Ammon's horn (tissue), 1 donor: ENCODE measurements at places on chromosomes 5 and 9.

GRCh38 chr9:108708448-108708847 is 147.3 kb downstream of the ACTL7B start:
- DNase-seq: peak; percentile 91

DNA sequence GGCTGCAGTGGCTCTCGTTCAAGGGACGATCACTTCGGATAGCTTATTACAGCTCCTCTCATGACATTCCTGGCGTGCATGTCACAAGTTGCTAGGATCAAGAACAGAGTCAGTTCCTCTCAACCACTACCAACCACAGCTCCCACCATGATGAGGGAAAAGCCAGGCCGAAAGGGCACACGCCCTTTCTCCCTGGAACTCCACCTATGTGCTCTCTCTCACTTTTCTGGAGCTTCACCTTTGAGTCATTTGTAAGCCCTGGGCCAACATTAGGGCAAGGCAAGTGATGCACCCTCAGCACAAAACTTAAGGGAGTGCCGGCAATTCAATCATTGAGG is 1.6 kb downstream of the SPACA9 start:
- DNase-seq: no peak

DNA sequence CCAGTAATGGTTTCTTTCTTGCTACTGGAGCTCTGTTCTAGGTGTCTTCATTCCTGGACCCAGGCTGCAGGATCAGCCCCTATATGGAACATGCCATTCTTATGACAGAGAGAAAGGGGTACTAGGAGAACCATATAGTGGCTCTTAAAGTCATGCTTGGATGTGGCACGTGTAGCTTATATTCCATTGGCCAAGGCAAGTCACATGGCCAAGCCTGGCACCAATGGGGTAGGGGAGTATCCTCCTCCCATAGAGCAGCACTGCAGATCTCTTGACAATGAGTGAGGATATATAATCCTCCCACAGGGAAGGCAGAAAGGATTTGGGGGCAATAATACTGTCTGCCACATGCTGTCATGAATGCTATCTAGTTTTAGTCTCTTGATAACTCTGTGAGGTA is 193.3 kb downstream of the PALM2AKAP2 start:
- DNase-seq: no peak

DNA sequence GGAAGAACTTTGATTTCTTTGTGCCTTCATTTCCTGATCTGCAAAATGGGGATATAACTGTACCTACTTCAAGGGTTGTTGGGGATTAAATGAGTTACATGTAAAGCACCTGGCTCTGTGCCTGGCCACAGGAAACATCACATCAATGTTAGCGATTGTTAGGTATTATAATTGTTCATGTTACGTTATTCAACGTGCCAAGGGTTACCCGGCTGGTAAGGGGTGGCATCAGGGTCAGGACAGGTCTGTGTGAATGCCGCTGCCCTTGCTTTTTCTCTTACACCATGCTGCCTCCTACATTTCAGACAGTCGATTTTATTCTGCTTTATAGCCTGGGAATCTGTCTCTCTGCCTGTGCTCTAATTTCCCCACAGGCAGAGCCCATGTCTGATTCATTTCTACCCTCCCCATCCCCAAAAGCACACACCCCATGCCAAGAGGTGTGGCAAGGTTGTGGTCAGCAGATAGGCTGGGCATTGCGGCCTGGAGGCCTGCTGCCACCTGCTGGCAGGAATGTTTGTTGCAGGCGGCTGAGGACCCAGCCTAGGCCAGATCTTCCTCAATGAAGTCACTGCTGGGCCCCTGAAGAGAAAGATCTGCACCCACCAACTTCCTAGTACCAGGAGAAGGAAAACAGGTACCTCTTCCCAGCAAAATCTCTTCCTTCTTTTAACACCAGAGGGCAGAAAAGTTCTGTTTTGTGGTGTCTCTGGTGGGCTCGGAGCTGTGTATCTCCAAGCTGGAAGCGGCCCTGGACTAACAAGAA is 5.3 kb downstream of the ANKS6 start:
- peak; percentile 77 for DNase-seq

DNA sequence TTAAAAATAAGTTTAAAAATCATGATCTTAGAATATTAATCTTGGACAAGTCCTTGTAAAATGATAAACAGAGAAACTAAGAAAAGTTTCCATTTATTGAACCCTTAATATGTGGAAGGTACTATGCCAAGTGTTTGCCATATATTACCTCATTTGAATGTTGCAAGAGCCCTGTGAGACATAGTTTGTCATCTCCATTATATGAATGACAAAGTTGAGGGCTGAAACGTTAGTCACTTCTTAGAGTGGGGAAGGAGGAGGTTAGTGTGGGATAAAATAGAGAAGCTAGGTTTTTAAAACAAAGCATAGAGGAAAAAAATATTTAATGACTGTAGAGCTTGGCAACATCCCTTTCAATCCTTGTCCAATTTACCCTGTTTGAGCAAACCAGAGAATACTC is 2.0 kb downstream of the TNC start:
- DNase-seq: no peak

DNA sequence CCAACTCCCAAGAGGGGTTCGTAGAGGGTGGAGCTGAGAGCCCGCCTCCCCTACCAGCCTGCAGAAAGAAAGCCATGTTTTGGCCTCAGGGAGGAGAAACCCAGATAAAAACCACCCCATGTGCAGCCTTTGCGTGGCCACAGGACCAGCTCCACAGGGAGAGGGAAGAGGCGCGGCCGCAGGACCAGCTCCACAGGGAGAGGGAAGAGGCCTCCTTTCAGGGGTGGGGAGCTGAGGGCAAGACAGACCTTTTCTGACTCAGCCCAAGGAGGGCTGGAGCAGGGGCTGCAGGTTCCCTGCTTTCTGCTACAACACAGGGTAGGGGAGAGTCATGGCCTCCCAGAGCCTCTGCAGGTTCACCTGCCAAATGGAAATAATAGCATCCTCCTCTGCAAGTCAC is 37.6 kb upstream of the KCNMB1 start:
- no peak for DNase-seq

GRCh38 chr9:130870491-130871381 is 25.9 kb downstream of the QRFP start:
- DNase-seq: peak; percentile 29

DNA sequence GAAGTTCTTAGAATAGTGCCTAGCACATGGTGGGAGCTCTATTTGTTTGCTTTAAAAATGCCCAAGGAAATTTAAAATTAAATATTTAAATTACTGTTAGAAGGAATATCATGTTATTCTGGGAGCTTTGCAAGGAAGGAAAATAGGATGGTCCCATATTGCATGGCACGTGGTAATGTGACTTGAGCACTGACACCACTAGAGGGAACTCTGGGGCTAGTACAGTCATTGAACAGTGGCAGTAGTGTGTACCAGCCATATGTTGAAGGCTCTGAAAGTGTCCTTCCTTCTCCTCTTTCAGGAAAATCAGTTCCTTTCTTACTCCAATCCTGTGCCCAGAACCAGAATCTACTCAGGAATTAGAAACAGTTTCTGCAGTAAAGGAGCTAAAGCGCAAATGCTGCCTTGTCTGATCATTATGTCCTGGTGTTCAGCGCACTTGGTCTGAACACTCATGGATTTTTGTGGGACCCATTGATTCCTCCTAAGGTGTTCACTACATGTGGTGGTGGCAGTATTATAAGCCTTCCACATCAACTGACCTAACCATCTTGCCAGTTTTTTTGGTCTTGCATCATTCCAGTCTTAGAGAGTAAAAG is 54.1 kb downstream of the GDA start:
- peak; percentile 22 for DNase-seq

DNA sequence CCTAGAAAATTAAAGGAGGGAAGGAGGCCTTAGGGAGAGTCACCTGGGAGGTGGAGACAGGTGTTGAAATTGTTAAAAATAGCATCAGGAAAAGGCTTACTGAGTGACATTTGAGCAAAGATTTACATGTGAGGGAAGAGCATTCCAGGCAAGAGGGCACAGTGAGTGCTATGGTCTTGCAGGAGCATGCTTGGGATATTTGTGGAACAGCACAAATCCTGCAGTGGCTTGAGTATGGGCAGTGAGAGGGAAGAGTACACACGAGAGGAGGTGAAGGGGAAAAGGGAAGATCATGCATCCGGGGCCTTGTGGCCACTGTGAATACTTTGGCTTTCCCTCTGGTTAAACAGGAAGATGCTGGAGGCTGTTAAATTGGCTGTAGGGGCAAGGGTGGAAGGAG is 36.6 kb downstream of the ACER2 start:
- no peak for DNase-seq

DNA sequence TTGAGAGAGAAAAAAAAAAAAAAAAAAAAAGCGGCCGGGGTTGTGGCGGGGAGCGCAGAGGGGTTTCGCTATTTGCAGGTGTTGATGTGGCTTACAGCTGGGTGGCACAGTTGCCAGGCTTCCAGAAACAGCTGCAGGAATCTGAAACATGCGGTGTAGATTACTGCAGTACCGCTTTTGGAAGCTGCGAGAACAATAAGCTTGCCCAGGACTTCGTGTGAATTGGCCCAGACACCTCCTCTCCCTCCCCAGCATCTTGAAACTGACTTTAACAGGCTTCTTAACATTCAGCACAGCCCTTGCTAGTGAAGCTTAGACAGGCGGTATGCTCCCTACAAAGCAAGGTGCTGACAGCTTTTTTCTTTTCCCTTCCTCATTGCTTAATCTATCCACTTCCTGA is 104.0 kb downstream of the ATP10B start:
- peak; percentile 35 for DNase-seq

- DNase-seq: no peak
Observed at GRCh38 chr5:178378527-178379484, 146.2 kb upstream of the PHYKPL start.

GRCh38 chr5:83473346-83474160 is 2.0 kb downstream of the VCAN start:
- DNase-seq: peak; percentile 94

- DNase-seq: peak; percentile 82
Observed at GRCh38 chr5:61275841-61276240, 56.2 kb upstream of the ZSWIM6 start.
